ENCODE measurements at places on chromosomes 12 and 14.

- peak; percentile 58 for DNase-seq
Measured at GRCh38 chr12:121942145-121942718, 23.8 kb downstream of the CFAP251 start.

GRCh38 chr12:95653771-95654546 lies 102.7 kb upstream of the USP44 start:
- DNase-seq = peak; percentile 93

DNA sequence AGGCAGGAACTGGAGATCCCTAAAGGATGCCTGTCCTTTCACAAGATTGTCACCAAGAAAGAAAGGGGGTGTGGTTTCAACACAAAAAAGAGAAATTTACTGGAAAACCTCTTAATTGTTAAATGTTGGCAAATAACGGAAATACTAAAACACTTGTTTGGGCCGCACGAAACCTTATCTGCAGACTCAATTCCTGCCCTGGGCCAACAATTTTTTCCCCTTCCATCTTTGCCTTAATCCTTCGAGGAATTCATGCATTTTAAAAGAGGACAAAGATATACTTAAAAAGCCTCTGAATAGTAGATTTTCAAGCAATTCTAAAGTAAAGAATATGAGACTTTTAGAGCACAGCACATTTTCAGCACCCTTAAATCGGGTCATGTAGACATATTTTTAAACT lies 366.2 kb downstream of the DUSP6 start:
- DNase-seq = peak; percentile 50

DNA sequence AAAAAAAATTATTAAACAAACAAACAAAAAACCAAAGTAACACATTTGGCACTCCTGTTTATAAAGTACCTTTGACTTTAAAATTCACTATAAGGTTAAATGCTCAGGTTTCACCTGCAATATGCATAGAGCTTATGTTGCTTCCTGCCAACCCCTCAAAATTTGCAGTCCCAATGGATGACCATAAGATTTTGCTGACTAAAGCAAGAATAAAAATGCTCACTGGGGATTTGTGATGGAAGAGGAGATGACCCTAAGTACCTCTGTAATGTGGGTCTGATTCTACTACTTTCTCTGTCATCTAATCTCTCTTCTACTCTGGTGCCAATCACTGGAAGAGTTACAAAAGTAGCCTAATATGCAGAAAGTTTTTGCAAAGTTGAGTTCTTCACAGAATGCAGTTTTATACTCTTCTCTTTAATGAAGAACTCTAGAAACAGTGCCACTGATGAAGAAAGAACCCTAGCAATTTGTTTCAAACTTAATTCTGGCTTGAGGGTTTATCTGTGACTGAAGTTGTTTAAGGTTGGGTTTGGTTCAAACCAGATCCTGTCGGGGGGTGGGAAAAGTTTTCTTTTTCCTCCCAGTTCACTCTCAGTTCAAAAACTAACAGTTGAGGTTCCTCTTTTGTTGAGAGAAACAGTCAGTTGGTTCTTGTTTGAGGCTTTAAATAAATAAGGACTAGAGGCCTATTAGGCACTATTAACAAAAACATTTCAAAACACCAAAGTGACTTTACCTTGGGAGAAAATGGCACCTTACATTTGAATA lies 10.9 kb downstream of the WASHC3 start:
- no peak for DNase-seq

DNA sequence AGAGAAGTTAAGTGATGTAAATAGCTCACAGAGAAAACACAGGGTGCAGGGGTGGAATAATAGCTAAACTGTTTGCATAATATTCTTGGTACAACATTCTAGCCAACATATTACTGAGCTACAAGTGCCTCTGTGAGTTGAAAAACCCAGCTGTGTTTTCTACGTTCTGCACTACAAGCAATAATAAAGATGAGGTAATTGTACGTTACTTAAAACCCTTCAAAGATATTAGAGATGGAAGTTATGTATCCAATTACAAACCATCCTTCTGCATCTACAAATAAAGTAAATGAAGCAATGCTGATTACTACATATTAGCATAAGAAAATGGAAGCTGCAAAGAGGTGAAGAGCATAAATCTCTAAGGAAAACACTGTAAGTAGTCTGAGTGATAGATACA lies 271.4 kb downstream of the SSPN start:
- no peak for DNase-seq

DNA sequence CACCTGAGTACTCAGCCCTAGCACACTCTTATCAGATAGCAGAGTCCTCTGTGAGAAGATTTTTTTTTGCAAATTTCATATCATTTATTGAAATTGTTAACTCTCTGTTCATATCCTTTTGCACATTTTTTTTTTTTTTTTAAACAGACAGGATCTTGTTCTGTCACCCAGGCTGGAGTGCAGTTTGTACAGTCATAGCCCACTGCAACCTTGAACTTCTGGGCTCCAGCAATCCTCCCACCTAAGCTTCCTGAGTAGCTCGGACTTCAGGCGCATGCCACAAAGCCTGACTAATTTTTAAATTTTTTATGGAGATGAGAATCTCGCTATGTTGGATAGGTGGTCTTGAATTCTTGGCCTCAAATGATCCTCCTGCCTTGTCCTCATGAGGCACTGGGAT lies 4.3 kb downstream of the PARP2 start:
- no peak for DNase-seq

DNA sequence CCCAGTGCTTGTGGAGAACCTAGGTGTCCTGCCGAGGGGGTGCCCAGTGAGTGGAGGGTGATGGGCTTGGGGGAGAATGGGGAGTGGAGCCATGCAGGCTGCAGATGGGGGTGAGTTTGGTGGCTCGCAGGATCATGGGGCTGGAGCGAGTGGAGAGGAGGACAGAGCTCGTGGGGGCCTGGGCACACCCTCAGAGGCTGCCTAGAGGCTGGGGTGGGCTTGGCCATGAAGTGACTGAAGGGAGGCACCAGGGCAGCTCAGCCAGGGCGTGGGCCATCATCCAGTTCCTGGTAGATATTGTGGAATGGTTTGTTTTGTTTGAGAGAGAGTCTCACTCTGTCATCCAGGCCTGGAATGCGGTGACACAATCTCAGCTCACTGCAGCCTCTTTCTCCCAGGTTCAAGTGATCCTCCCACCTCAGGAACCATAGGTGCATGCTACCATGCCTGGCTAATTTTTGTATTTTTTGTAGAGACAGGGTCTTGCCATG lies 43.4 kb upstream of the AMN start:
- no peak for DNase-seq

GRCh38 chr14:96735526-96735925 lies 61.7 kb upstream of the VRK1 start:
- no peak for DNase-seq

GRCh38 chr12:28807535-28807934 lies 341.5 kb upstream of the FAR2 start:
- DNase-seq = no peak

DNA sequence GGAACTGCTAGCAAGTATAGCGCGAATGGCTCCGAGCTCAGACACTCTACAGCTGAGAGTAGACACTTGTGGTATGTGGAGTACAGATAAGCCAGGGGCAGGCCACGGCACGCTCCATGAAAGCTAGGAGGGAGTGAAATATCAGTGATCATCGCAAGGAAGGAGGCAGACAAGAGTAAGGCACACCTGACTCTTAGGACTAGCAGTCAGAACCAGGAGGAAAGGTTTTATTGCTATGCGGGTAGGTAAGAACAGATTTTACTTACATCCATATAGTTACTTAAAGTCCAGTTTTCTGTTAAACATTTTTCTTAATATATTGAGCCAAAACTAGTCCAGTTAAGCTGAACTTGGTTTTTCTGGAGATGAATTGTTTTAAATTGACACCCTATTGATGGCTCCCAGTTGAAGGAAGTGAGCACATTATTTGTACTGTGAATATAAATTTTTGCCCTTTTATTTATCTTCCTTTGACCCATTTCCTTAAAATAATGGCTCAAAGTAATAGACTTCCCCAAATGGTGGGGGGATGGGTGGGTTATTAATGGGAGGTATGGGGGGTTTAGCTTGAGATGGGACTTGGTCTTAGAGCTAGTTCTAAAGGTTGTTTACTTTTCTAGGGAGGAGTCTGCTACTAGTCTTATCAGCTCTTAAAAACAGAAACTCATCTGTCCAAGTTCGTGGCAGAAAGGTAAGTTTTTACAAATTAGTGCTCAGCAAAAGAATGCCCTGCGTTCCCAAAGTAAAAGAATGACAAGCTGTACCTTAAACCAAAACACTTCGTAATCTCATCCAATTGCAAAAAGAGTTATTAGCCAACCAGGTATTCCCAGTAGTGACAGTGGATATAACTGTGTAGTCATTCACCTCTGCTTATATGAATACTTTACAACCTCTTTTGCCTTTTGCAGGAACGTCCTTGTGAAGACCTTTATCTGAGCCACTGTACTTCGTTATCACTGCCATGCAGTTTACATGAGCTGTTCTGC lies 5.8 kb downstream of the HNRNPA1 start:
- peak; percentile 16 for DNase-seq

GRCh38 chr14:94897082-94897481 lies 127.2 kb upstream of the GSC start:
- DNase-seq = peak; percentile 26

DNA sequence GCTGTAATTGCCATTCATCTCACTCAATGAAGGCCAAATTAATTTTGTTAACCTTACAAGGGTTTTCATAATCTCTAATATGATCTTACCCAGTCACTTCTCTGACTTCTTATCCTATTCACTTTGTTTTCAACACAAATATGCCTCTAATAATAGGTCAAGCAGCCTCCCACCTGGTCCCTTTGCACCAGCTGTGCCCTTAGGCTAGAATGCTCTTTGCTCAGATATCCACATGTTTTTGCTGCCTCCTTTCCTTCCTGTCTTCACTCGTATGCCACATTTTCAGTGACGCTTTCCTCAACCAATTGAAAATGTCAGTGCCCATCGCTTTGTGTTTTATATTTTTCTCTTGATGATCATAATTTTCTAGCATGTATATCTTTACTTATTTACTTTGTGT lies 106.4 kb upstream of the SYT10 start:
- DNase-seq = no peak

GRCh38 chr14:73834261-73834625 lies 17.4 kb upstream of the PTGR2 start:
- no peak for DNase-seq

DNA sequence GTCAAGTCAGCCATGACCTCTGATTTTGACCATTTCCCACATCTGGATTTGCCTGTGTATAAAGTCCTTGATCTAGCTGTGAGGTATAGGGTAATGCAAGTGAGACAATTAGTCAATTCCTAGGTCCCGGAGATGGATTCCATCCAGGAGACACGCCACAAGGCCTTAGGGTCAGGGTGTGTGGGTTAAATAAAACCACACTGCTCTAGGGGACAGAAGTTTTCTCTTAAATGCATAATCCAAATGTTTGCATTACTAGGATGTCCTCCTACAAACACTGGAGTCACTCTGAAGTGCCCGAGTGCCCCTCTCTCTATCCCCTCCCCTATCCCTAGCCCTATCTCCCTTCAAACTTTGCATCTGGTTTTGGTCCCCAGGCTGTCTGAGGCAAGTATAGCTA lies 26.8 kb downstream of the LRIG3 start:
- DNase-seq = no peak

GRCh38 chr12:121620333-121620891 lies 5.9 kb upstream of the ORAI1 start:
- DNase-seq = no peak

Measured in fibroblast of the aortic adventitia (primary cell).